ENCODE measurements at places on chromosomes 12 and 14.

- DNase-seq, result no peak
Observed at GRCh38 chr12:79056775-79057174, 192.2 kb downstream of the SYT1 start.

DNA sequence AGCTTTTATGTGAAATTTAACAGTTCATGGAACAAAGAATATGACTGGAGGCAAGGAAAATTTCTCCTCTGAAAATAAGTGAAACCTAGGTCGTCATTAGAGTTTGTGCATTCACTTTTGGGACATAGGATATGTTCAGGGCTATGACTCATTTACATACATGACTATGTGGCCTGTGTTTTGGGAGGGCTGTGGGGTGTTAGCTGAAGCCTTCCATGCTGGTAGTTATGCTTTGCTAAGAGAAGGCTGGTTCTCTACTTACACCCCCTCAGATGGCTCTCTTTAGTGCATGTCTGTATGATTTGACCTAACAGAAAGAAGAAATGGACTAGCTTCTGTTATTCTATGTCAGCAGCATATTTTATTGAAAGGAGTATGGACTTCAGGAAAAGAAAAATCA is 416.5 kb upstream of the GARIN6 start:
- DNase-seq, result no peak

DNA sequence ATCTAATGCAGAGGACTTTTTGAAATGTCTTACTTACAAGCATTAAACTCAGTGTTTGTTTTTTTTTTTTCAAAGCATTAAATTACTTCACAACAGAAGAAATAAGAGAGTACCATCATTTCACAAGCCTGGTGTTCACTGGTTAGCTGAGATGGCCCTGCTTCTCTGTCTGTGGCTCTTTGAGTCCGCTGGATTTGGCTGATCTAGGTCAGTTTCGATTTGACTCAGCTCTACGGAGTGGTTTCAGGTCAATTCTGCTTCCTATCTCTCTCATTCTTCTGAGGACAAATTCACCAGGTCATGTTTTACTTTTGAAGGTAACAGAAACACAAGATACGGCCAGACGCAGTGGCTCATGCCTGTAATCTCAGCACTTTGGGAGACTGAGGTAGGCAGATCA is 1066.1 kb downstream of the FLRT2 start:
- no peak for DNase-seq

DNA sequence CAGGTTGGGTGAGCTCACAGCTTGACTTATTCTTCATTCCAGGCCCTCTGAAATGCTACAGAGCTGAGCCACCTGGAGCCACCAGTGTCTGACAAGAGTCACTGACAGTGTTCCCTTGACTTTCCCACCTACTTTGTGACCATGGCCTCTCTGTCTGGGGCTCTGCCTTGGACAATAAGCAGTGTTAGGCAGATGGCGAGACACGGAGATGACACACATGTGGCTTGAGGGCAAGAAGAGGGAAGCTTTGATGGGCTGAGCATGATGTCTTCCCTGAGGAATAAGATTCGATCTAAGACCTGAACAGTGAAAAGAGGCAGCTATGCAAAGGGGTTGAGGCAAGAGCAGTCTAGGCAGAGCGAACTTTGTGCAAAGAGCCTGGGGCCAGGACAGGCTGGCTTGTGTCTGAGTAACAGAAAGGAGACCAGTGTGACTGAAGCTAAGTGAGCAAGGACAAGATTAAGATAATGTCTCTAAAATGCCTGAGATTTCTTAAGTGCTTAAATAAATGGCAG is 105.5 kb downstream of the NUAK1 start:
- DNase-seq, result no peak

GRCh38 chr14:88933191-88933590 is 108.7 kb downstream of the TTC8 start:
- DNase-seq, result peak; percentile 81

- no peak for DNase-seq
Observed at GRCh38 chr14:56400109-56400825, 179.3 kb upstream of the TMEM260 start.

- no peak for DNase-seq
Observed at GRCh38 chr14:79514700-79515099, 696.6 kb downstream of the DIO2 start.

- DNase-seq, result no peak
Observed at GRCh38 chr12:130254461-130255276, 83.0 kb upstream of the PIWIL1 start.

GRCh38 chr12:48788854-48789775 is at the start of gene ADCY6:
TSS of gene ADCY6 (minus strand) at chr12:48789089. CDS start at chr12:48783434, 5,655 bp downstream.
- peak; percentile 64 for DNase-seq

DNA sequence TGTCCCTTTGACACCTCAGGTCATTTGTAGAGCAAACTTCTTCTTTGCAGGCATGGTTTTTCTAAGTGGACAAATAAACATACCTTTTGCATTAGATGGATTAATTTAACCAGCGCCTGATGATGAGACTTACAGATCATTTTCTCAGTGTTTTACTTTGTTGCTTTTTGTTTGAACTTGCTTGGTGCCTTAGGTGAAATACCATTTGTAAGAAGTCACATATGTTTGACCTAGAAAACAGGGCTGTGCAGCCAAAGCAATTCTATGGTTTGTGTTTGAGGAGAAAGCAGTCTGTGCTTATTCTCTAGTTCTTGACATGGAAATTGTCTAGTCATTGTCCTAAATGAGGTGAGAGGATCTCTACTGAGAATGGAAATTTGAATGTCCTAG is 111.1 kb downstream of the DIP2B start:
- no peak for DNase-seq

- no peak for DNase-seq
Observed at GRCh38 chr12:53212931-53213330, 5.9 kb upstream of the ITGB7 start.

DNA sequence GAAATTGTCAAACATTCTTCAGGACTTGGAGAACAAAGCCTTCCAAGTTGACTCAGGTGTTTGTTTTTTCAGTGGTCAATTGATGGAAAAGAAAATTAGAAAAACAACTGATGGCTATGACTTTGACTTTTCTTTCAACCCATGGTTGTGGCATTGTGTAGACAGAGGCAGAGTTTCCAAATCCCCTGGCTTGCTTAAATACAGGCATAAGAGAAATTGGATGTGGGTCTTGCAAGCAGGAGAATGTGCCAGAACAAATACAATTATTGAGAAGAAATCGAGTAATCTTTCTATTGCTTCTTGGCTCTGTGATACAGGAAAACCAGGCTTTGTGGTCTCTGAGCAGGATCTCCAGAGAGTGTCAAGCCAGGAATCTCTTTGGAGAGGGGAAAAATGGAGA is 40.9 kb upstream of the FRMD6 start:
- no peak for DNase-seq

- no peak for DNase-seq
Observed at GRCh38 chr12:54641554-54641953, 6.6 kb downstream of the DCD start.

GRCh38 chr14:24518851-24519250 is 10.8 kb upstream of the CMA1 start:
- DNase-seq, result no peak

GRCh38 chr14:36097356-36097755 is 79.2 kb downstream of the PTCSC3 start:
- no peak for DNase-seq

- DNase-seq, result no peak
Observed at GRCh38 chr12:94202245-94203180, 54.1 kb downstream of the PLXNC1 start.

DNA sequence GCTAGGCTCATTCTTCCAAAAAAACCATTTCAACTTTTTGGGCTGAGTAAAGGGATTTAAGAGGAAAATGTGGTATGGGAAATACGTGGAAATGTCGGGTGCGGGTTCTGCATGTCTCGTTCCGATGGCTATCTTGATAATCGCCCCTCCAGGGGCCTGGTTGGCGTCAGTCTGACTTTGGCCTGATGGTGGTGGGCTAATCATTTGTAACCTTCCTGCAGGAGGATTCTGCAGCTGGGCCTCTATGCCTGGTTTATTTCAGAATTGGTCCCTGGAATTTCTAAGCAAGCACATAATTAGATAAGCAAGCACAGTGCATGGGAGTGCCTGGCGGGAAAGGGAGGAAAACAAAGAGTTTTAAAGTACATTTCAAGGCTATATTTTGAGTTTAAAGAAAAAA is 14.8 kb upstream of the SLC4A8 start:
- DNase-seq, result no peak

DNA sequence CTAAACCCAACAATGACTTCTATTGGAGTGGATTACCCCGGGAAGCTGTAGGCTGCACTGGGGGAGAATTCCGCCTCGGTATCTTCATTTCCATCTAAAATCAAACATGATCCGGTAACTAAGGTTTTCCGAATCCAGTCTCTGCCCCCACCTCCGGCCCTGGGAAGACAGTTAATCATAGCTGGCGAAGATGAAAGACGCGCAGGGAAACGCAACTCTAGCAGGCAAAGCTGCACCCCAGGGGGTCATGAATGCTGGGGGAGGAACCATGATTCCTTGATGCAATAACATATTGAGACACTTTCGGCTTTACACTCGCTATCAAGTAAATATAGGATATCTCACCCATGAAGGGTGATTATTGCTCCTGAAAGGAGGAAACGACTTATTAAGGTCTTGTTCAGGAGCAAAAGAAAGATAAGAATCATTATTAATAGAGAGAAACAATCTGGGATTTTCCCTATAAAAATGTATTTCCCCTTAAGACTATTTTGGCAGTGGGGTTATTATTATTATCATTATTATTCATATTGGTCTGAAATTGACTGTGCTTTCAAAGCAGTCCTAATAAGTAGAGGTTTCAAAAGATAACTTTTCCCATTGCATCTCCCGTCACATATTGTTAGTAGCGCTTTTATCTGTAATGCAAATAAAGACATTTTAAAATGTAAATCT is 614.9 kb downstream of the VRK1 start:
- DNase-seq, result no peak

DNA sequence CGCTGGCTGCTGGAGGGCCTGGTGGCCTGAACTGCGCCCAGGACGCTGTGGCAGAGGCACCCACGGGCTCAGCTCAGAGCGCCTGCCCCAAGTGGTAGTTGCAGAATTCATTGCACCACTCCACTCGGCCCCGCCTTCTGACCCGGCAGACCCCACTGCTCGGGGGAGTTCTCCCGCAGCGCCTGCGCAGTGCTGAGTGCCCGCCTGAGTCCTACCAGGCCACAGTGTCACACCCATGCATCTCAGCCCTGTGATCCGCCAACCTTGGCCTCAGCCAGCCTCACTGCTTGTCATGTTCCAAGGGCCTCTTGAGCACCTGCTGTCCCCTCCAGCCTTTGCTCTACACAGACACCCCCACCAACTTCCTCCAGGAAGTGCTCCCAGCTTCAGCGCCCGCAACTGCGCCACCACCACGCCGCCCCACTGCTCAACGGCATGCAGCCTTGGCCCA is 12.2 kb downstream of the DEGS2 start:
- peak; percentile 33 for DNase-seq

- no peak for DNase-seq
Observed at GRCh38 chr12:91964501-91964900, 181.1 kb downstream of the BTG1 start.

DNA sequence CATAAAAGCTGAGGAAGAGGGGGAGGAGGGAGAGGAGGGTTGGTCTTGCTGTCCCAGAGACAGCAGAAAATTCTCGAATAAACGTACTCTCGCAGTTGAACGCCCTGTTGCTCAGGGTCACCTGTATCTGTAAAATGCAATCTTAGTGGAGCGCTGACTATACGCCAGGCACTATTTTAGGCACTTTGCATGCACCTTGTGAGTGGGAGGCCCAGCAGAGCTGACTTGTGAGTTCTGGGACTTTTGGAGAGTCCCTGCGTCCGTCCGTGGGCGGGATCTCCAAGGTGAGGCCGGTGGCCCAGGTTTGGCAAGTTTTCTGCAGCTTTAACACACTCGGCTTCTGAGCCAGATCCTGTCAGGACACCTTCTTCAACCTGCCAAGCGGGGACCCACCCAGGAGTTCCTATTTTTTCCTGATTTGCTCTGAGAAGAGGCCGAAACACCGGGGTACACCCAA is 32.5 kb upstream of the PLEKHG6 start:
- no peak for DNase-seq

DNA sequence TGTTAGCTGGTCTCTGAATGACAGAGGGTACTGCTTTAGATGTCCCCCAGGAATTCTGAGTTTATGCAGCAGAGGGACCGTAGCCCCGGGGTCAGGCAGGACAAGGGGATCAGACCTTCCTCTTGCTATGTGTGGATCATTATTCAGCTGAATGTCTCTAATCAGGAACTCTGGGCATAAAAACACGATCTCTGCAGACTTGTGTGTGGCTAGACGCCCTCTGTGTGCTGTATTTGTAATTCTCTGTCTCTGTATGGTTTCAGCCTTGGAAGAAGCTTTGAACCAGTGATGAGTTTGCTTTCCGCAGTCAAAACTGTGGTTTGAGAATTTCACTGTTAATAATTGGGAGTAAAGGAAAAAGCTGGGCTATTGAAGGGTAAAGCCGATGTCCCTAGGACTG is 125.3 kb downstream of the ETV6 start:
- DNase-seq, result no peak
